ENCODE measurements at places on chromosomes 1 and 21. TPM values are rescaled to one million over a fixed set of nuclear protein-coding genes. Genes with fewer than 3 reads are reported as not detected.

Gene SLAMF6
- not detected for total RNA-seq

Gene MAP3K7CL
- 1.9 TPM for total RNA-seq

Gene ELF3
- total RNA-seq = 265 TPM

Gene AQP10
- not detected for total RNA-seq

Gene PPFIA4
- total RNA-seq = 0.40 TPM

Gene PTCH2
- total RNA-seq = 0.08 TPM

Gene ROR1
- 13.1 TPM for total RNA-seq

Gene CENPL
- total RNA-seq = 13.4 TPM

Gene RIMS3
- total RNA-seq = 0.99 TPM

Gene TFF2
- total RNA-seq = not detected

Gene NES
- 1.8 TPM for total RNA-seq

Gene ATP6V1G3
- total RNA-seq = not detected

Gene TUT4
- total RNA-seq = 17.8 TPM

Gene CLEC20A
- not detected for total RNA-seq

Gene NBPF11
- total RNA-seq = 5.1 TPM

Gene DPT
- total RNA-seq = not detected

Gene TMEM54
- 41.7 TPM for total RNA-seq

Gene FMO1
- total RNA-seq = not detected

Gene RGS8
- not detected for total RNA-seq

Gene GNAT2
- total RNA-seq = 0.18 TPM

Gene ZSCAN20
- 1.9 TPM for total RNA-seq
